Retina (tissue), 1 donor: ENCODE measurements at places on chromosomes 2 and 18.

DNA sequence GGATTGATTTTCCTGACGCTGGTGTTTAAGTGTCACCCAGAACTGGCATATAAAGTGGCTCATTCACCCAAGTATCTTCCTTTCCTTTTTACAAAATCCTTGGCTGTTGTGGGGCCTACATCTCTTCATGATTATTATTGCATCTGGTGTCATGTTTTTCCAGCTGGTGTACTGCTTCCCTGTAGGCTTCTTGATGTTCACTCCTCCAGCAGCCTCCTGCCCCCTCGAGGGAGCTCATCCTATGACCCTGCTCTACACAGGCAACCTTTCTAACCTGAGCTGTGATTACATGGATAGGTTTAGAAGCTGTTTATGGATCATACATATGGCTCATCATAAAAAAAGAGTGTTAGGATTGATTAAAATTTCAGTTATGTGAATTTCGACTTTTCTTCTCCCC is 12.4 kb upstream of the AGPS start:
- DNase-seq, result no peak

GRCh38 chr2:164975891-164976290 is 20.6 kb upstream of the SLC38A11 start:
- DNase-seq, result no peak

DNA sequence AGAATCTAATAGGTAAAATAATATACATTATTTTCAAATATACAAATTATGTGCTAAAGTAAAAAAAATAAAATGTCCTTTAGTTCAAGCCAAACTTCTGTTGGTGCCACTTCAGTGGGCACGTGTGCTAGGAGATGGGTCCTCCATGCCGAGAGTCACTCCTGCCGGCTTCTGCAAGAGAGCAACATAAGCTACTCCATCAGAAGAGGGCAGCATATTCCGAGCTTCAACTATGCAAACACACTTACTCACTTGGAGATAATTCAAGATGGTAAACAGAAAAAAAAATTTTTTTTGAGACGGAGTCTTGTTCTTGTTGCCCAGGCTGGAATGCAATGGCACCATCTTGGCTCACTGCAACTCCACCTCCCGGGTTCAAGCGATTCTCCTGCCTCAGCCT is 24.4 kb downstream of the CNOT11 start:
- DNase-seq, result no peak

DNA sequence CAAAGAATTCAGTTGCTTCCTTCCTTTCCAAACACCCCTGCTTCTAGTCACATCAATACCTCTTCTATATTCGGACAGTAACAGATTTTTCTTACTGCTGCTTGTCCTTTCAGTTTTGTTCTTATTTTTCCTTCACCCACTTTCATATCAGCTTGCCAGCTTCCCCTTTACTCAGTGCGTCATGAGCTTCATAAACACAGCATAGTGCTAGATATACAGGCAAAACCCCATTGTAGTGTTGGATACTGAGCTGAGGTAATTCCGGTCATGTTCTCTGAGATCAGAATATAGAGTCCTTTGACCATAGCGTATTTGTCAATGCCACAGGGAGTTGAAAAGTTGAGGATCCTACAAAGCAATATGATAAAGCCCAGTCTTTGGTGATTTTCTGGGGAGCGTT is 2.4 kb downstream of the FARP2 start:
- DNase-seq, result no peak

- no peak for DNase-seq
Observed at GRCh38 chr2:123870206-123870880, 154.7 kb upstream of the CNTNAP5 start.

GRCh38 chr18:30175061-30175574 is 867.4 kb downstream of the DSC3 start:
- DNase-seq, result no peak

- no peak for DNase-seq
Observed at GRCh38 chr2:141079231-141079630, 1051.6 kb downstream of the LRP1B start.

- DNase-seq, result no peak
Observed at GRCh38 chr18:46161703-46162396, 57.7 kb downstream of the HAUS1 start.

- DNase-seq, result peak; percentile 51
Observed at GRCh38 chr2:15159751-15160177, 401.4 kb downstream of the NBAS start.

- no peak for DNase-seq
Observed at GRCh38 chr2:199606193-199606780, 148.5 kb upstream of the SATB2 start.

DNA sequence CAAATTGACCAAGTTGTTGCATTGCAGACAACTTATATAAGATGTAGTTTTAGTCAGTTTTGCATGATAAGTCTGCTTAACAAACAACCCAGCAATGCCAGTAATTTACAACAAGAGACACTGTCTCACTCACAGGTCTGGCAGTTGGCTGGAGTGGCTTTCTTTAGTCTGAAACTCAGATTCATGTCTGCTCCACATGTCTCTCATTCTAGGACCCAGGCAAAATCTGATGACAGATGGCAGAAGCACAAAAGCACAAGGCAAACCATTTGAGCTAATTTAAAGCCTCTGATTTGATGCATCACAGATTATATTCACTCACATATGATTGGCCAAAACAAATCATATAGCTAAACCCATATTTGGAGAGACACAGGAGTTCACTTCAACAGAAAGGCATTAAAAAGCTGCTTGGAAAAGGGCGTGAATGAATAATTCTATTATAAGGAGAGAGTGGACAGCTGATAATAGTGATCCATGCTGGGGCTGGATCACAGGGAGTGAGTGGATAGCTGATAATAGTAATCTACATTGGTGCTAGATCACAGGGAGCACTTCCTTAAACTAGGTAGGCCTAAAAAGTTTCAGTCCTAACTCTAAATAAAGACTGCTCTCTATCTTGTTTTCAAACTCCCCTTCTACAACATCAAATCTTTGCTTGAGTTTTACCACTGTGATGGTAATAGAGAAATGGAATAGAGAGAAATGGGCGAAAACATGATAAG is 593.2 kb upstream of the ZNF804A start:
- no peak for DNase-seq

DNA sequence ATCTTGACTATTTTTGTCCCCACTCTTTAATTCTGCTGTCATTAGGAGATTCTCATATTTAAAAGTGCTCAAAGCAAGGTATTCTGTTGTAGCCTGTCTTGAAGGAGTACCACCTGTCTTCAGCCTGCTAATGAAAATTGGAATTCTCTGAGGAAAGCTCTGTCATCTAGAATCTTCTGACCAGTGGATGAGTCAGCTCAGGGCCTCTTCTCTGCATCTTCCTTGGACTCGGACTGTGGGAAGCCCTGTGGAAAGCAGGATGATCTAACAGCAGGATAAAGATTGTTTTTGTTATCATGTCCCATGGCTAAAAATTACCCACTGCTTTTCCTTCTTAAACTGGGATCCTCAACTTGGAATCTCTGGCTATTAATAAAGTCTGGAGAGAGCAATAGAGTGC is 18.7 kb upstream of the TMEM200C start:
- DNase-seq, result no peak

DNA sequence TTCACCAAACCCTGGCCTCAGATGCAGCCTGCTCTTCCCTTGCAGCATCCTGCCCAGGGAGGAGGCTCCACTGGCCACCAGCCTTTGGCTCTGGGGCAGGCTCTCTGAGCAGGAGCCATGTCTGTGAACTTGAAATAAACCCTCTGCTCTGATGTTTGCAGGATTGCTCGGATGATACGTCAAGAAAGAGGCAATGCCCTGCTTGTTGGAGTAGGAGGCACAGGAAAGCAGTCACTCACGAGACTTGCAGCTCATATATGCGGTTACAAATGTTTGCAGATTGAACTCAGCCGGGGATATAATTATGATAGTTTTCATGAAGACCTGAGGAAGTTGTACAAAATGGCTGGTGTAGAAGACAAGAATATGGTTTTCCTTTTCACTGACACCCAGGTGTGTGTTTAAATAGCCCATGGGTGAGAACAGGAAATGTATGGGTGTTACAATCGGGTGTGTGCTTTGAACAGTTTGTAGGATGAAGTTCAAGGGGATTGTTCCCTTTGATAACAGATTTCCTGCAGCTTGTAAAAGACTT is 177.9 kb downstream of the DNAH6 start:
- DNase-seq, result no peak

- DNase-seq, result no peak
Observed at GRCh38 chr2:118006326-118006725, 7.5 kb downstream of the CCDC93 start.

DNA sequence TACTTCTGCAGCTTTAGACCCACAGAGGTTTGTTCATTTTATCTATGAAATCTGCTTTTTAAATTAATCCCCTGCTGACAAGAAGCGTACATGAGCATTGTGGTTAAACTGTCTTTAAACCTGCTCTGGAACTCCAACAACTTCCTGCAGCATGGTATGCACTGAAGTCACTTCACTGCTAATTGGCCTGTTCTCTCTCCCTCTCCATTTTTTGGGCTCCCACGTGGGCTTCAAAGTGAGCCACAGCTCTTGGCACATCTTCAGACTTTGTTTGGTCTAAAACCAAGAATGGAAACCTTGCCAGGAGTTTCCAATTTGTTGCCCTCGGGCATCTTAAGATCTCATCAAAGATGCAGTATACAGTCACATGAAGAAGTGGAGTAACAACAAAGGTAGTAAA is 311.4 kb downstream of the LRRTM1 start:
- DNase-seq, result no peak

DNA sequence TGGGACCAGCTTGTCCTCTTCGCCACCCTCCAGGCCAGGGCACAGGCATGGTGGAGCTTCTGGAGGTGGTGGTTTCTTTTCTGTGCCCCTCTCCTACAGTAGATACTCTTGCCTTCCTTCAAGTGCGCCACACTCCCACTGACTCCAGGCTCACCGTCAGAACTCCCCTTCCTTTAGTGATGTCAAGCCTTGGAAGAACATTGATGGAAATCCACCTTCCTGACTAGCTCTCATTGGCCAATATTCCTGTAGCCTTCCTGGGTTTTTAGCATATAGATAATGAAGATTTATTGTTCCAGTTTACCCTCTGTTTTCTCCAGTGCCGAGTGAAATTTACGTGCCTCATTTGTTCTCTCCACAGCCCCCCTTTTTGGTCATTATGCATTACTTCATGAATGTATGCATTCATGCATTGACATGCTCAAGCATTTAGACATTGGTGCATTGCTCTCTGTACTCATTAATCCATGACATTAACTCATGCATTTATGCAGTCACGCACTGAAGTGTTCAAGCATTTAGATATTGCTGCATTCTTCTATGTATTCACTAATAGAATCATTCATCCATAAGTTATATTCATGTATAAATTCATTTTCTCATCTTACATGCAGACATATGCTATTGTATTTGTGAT is 37.3 kb downstream of the PLB1 start:
- DNase-seq, result no peak

GRCh38 chr2:173989160-173989883 is 24.1 kb upstream of the SP3 start:
- no peak for DNase-seq

- no peak for DNase-seq
Observed at GRCh38 chr2:37330681-37331080, 6.0 kb upstream of the PRKD3 start.

GRCh38 chr2:222136106-222136630 is 162.6 kb downstream of the PAX3 start:
- DNase-seq, result no peak

GRCh38 chr2:127884436-127884835 is 1.3 kb downstream of the AMMECR1L start:
- DNase-seq, result no peak
